ENCODE measurements at places on chromosomes 11 and 22. TPM values are rescaled to one million over a fixed set of nuclear protein-coding genes. Genes with fewer than 3 reads are reported as not detected.

OR10D3 gene
- not detected for total RNA-seq

IGHMBP2 gene
- 24.8 TPM for total RNA-seq

MS4A3 gene
- total RNA-seq, result not detected

F2 gene
- not detected for total RNA-seq

CBL gene
- 31.2 TPM for total RNA-seq

LARGE2 gene
- 1.1 TPM for total RNA-seq

TRIM48 gene
- not detected for total RNA-seq

NUP98 gene
- total RNA-seq, result 104 TPM

C11orf54 gene
- 21.6 TPM for total RNA-seq

CFAP300 gene
- total RNA-seq, result not detected

RAPSN gene
- not detected for total RNA-seq

TUBGCP6 gene
- 41.4 TPM for total RNA-seq

TOMM22 gene
- total RNA-seq, result 128 TPM

ART1 gene
- total RNA-seq, result not detected

OR52E1 gene
- not detected for total RNA-seq

GSTT2B gene
- not detected for total RNA-seq

SPTY2D1 gene
- total RNA-seq, result 23.4 TPM

FAM180B gene
- total RNA-seq, result not detected

DNA sequence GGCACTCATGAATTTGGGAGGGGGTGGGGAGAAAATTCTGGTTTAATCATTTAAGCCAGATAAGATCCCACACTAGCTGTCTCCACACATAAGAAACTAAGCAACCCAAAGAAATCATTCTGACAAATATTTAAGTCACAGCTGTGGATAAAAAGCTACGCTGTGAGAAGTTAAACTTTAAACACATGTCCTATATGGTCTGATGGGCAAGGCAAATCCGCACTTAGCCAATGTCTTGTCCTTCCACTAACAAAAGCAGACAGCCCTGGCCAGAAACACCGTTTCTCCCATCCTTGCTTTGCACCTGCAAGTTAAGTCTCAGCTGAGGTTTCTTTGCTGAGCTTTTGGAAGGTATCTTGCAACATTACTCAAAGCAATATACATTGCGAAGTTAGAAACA lies 68.0 kb downstream of the ETS1 start:
- no peaks in the 10 kb centered on the region for H3K27me3 ChIP-seq
- H3K4me3 ChIP-seq, result peak overlapping the region; percentile 97
- DNase-seq, result no peak

- peaks cover 28% of the 10 kb centered on the region for H3K4me1 ChIP-seq
- no peaks in the 10 kb centered on the region for H3K27me3 ChIP-seq
- no peak overlapping the region for H3K27ac ChIP-seq
- peaks cover 19% of the 10 kb centered on the region for H3K36me3 ChIP-seq
- peak; percentile 92 for DNase-seq
Observed at GRCh38 chr11:86244063-86244521, 461 bp upstream of the EED start.

- H3K36me3 ChIP-seq, result no peaks in the 10 kb centered on the region
- H3K27me3 ChIP-seq, result no peaks in the 10 kb centered on the region
- no peak overlapping the region for H3K27ac ChIP-seq
- no peak for DNase-seq
- peaks cover 13% of the 10 kb centered on the region for H3K4me1 ChIP-seq
Observed at GRCh38 chr11:65378208-65378927, 4.1 kb downstream of the SLC25A45 start.

GRCh38 chr11:120201653-120202052 lies 9.2 kb upstream of the OAF start:
- H3K4me1 ChIP-seq, result no peaks in the 10 kb centered on the region
- H3K27me3 ChIP-seq, result peaks cover 7% of the 10 kb centered on the region
- DNase-seq, result no peak

DNA sequence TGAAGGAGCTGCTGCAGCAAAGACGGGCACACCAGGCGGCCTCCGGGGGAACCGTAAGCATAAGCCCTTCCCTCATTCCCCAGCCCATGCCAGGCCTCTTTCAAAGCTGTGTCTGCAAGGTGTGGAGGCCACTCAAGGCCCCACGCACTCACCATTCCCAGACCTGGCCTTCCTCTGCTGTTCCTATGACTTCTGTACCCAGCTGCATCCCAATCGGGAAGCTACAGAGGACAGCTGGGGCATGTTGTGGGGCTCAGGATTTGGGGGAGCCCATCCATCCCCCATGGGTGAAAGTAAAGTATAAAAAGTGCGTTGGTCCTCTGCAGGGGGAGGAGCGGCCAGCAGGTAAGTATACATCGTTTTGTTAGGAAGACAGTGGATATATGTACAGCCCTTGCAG lies 2.2 kb downstream of the POU2AF3 start:
- no peaks in the 10 kb centered on the region for H3K36me3 ChIP-seq
- no peak for DNase-seq
- no peak overlapping the region for H3K27ac ChIP-seq
- peaks cover 2% of the 10 kb centered on the region for H3K4me1 ChIP-seq

DNA sequence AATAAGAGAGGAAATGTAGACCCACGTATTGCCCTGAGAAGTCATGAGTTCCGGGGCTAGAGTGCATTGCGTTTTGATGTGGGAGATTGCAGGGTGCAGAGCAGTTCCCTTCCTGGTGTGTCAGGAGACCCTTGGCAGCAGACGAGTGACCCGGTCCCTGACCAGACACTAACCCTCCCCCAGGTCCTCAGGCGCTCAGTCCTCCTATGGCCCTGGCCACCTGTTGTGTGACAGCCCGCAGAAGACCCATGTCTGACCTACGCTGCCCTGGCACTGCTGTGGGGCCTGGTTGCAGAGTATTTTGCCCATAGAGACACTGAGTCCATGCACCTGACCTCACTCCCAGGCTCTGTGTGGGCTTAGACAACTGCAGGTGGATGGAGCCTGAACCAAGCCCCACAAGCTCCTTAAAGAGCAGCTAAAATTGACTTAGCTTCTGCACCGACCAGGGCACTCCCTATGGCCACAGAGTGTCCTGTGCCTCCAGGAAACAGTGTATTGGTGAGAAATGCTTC lies 833.8 kb downstream of the TBC1D22A start:
- no peaks in the 10 kb centered on the region for H3K4me1 ChIP-seq
- DNase-seq, result no peak
- H3K27ac ChIP-seq, result no peak overlapping the region
- no peaks in the 10 kb centered on the region for H3K36me3 ChIP-seq

GRCh38 chr11:42161886-42162285 lies 702.4 kb upstream of the LRRC4C start:
- no peaks in the 10 kb centered on the region for H3K36me3 ChIP-seq
- no peak overlapping the region for H3K4me3 ChIP-seq
- no peak for DNase-seq
- no peaks in the 10 kb centered on the region for H3K4me1 ChIP-seq
- H3K27me3 ChIP-seq, result no peaks in the 10 kb centered on the region
- no peak overlapping the region for H3K27ac ChIP-seq

DNA sequence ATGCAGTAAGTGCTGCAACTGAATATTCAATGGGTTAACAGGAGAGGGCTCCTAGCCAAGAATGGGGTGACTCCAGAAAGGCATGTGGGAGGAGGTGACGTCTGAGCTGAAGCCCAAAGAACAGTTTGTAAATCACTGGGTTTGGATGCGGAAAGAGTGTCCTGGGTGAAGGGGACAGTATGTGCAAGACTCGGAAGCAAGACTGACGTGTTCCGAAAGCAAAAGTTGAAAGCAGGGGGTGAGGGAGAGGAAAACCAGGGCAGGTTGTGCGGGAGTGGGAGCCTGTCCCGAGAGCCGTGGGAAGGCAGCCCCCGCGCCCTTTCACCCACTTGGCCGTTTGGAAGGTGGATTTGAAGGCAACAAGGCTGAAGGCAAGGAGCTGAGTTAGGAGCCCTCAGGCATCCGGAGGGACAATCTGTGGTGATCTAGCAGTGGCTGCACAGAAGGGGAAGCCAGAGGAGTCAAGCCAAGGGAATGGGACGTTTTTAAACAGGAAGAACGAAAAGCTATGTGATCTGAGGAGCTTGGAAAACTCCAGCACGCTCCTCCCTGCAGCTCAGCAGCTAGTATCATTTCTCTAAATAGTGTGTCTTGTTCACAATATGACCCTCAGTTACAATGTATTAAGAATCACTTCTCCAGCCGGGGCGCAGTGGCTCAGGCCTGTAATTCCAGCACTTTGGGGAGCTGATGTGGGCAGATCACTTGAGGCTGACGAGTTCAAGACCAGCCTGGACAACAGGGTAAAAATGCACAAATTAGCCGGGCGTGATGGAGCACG lies 7.7 kb downstream of the SLC25A18 start:
- H3K27ac ChIP-seq, result no peak overlapping the region
- DNase-seq, result no peak
- peaks cover 10% of the 10 kb centered on the region for H3K27me3 ChIP-seq
- no peak overlapping the region for H3K4me3 ChIP-seq
- no peaks in the 10 kb centered on the region for H3K36me3 ChIP-seq

- H3K4me3 ChIP-seq, result no peak overlapping the region
- no peaks in the 10 kb centered on the region for H3K27me3 ChIP-seq
- no peak overlapping the region for H3K27ac ChIP-seq
- DNase-seq, result no peak
- peaks cover 59% of the 10 kb centered on the region for H3K36me3 ChIP-seq
- peaks cover 3% of the 10 kb centered on the region for H3K4me1 ChIP-seq
Observed at GRCh38 chr22:41260871-41261270, 20.1 kb upstream of the CHADL start.

DNA sequence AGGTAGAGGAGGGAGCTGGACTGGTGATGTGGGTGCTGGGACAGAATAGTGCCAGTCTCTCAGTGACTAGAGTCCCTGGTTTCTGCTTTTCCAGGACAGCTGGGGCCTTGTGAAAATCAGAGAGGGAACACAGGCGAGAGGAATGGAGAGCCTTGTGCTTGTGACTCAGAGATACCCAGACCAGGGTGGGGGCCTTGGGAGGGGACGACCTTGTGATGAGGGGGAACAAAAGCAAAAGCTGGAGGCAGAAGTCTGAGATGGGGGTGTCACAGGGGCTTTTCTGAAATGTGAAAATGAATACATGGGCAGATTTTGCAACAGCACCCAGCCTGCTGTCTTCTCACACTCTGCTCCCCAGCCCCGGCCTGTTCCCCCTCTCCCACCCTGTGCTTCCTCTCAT lies 3.4 kb upstream of the NR1H3 start:
- peaks cover 8% of the 10 kb centered on the region for H3K4me1 ChIP-seq
- DNase-seq, result no peak
- no peaks in the 10 kb centered on the region for H3K36me3 ChIP-seq
- H3K27me3 ChIP-seq, result no peaks in the 10 kb centered on the region

DNA sequence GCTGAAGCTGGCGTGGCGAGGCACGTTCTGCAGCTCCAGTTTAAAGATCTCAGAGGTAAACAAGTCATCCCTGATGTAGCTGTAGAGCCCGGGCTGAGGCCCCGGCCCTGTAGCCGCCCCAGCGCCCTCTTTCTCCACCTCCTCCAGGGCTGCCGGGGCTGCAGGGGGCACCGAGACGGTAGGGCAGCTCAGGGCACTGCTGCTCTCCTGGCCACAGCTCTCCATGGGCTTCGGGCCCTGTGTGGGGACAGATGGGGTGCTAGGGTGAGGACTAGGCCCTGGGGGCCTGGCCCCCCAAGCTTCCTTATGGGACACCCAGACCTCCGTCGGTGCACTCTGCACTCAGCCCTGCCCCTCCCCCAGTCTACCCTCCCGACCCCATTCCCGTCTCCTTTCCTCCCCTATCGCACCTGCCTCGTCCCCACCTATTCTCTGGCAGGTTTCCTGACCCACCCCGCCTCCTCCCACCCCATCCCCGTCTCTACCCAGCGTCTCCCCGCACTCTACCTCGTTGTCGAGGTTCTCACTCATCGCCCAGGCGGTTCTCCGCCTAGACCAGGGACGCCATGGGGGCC lies 559 bp downstream of the RANBP1 start:
- H3K27ac ChIP-seq, result peak overlapping the region; percentile 92
- H3K36me3 ChIP-seq, result peaks cover 44% of the 10 kb centered on the region
- H3K4me3 ChIP-seq, result peak overlapping the region; percentile 88
- peaks cover 38% of the 10 kb centered on the region for H3K4me1 ChIP-seq
- DNase-seq, result no peak

GRCh38 chr11:61109671-61110070 lies 7.4 kb downstream of the CD5 start:
- no peak overlapping the region for H3K4me3 ChIP-seq
- H3K27me3 ChIP-seq, result no peaks in the 10 kb centered on the region
- no peak for DNase-seq
- peaks cover 92% of the 10 kb centered on the region for H3K4me1 ChIP-seq

GRCh38 chr11:28833670-28834069 lies 725.5 kb downstream of the METTL15 start:
- H3K4me1 ChIP-seq, result no peaks in the 10 kb centered on the region
- H3K4me3 ChIP-seq, result no peak overlapping the region
- H3K36me3 ChIP-seq, result no peaks in the 10 kb centered on the region
- DNase-seq, result no peak
- H3K27me3 ChIP-seq, result no peaks in the 10 kb centered on the region

- peak within 1 kb of the TSS; percentile 58 for H3K27ac ChIP-seq
- H3K4me3 ChIP-seq, result peak within 1 kb of the TSS; percentile 91
- no peaks in the 10 kb centered on the region for H3K27me3 ChIP-seq
- H3K4me1 ChIP-seq, result peaks cover 37% of the 10 kb centered on the region
- peaks cover 17% of the 10 kb centered on the region for H3K36me3 ChIP-seq
Observed at GRCh38 chr11:64358907-64359711, at the start of gene RPS6KA4. RPS6KA4 (plus strand) TSS chr11:64359162; CDS start chr11:64359236, 74 bp downstream.

- H3K4me3 ChIP-seq, result no peak overlapping the region
- H3K4me1 ChIP-seq, result peaks cover 3% of the 10 kb centered on the region
- no peak overlapping the region for H3K27ac ChIP-seq
- H3K36me3 ChIP-seq, result no peaks in the 10 kb centered on the region
Observed at GRCh38 chr11:9104580-9104979, 13.2 kb upstream of the SCUBE2 start.

GRCh38 chr11:128867277-128867676 lies at the start of gene KCNJ1:
KCNJ1 (minus strand) TSS chr11:128867296; CDS start chr11:128840243, 27,053 bp downstream.
- no peak within 1 kb of the TSS for H3K4me3 ChIP-seq
- no peaks in the 10 kb centered on the region for H3K36me3 ChIP-seq
- no peaks in the 10 kb centered on the region for H3K4me1 ChIP-seq
- peak; percentile 41 for DNase-seq
- no peak within 1 kb of the TSS for H3K27ac ChIP-seq
- no peaks in the 10 kb centered on the region for H3K27me3 ChIP-seq

DNA sequence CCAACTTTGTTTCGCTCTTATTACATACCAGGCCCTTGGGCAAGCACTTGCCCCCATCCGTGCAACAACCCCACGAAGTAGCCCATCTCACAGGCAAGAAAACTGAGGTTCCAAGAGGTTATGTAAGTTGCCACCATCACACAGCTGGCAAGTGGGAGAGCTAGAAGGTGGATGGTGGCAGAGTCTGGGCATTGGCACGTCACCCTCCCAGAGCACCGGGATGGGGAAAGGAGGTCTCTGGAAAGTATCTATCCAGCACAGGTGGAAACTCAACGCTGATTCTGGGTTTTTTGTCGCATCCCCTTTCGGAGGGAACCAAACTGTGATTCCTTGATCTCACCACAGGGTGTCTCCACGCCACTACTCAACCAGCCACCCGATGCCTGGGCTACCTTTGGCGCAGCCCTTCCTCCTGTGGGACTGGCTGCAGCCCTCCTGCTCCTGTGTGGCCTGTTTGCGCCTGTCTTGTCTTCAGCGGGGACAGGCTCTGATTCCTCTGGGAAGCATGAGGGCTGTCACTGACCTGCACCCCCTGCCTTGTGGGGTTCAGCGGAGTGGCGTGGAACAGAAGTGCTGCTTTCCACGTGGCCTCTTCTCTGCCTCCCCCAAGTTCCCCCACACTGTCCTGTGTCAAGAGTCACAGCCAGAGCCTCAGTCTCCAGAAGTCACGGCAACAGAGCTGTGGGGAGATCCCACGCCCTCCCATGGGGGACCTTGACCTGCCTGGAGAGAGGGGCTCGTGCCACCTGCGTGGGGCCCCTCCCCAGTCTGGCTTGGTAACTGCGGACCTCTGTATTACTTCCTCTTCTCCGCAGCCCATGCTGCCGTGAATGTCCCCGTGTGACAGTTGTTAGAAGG lies 34.4 kb upstream of the TRIM29 start:
- DNase-seq, result peak; percentile 63
- H3K27ac ChIP-seq, result no peak overlapping the region
- no peaks in the 10 kb centered on the region for H3K36me3 ChIP-seq
- H3K27me3 ChIP-seq, result peaks cover 53% of the 10 kb centered on the region
- no peak overlapping the region for H3K4me3 ChIP-seq
